Lower lobe of right lung (tissue), 2 donors: ENCODE measurements at places on chromosomes 7 and 10. TPM values are rescaled to one million over a fixed set of nuclear protein-coding genes. Genes with fewer than 3 reads are reported as not detected.

- H3K27me3 ChIP-seq = no peaks in the 10 kb centered on the region
- H3K4me1 ChIP-seq = peaks cover 94% of the 10 kb centered on the region
- DNase-seq = no peak
- no peaks in the 10 kb centered on the region for H3K36me3 ChIP-seq
- no peak overlapping the region for H3K4me3 ChIP-seq
Measured at GRCh38 chr10:79103129-79103528, 34.4 kb downstream of the ZMIZ1 start.

ENTPD1 gene
- 34.5 TPM for total RNA-seq

LRIT1 gene
- total RNA-seq = not detected

GRCh38 chr7:159231017-159231416 is 86.3 kb upstream of the VIPR2 start:
- no peak overlapping the region for H3K4me3 ChIP-seq
- no peak overlapping the region for H3K27ac ChIP-seq
- DNase-seq = no peak
- H3K4me1 ChIP-seq = no peaks in the 10 kb centered on the region

DNA sequence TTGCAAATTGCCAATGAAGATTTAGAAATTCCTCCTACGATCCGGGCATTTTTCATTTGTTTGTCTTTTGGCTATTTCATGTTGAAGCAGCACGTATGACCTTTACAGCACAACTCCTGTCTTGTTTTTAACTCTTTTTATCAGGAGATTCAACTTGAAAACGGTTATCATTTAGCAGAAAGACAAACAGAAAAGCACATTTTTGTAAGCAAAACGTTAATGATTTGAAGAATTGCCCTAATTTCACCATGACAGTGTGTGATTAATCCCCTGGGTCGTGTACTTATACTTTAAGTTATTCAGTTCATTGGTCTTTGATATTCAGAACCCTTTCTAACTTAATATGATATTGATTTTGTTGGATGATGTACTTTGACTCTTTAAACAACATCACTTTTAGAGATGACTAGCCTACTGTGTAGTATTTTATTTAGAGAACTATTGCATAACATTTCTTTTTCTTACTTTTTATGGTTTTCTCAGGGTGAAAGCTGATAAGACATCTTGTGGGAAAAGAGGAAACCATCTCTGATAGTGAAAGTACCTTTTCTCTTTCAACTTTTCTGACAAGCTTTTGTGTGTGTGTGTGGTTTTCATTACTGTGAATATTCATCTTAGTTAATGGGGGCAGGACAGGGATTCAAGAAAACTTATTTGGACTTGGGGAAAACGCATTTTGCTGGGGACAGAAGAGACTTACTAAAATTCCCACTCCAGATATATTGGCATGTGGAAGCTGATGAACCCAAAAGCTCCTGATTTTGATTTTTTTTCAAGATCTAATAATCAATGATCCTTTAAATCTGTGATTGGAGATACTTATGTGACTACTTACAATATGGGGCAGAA is 8.1 kb downstream of the HHEX start:
- H3K27me3 ChIP-seq = peaks cover 21% of the 10 kb centered on the region
- no peak overlapping the region for H3K27ac ChIP-seq

TRPV6 gene
- total RNA-seq = 0.21 TPM

DNA sequence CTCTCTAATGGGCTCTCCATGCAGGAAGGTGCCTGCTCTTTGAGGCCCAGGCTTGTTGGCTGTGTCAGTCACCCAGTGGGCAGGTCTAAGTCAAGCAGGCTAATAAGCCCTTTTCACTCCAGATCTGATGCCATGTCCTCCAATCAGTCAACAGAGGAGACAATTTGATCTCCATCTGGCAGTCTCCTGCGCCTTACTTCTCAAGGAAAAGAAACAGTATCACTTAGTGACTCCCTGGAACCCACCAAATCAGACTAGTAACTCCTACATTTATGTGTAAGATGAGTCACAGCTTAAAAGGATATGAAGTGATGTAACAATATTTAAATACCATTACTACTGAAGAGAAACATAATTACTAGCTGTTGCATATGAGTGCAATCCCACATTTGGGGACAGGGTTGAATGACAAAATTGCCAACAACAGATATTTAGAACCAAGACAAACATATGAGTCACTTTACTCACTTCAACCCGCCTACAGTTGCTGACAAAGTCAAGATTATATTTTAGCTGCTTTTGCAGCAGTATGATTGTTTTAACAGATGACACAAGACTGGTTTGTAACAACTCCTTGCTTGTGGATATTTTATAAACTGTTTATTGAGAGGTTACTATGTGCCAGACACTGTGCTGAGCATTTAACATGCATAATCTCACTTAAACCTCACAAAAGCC is 72.1 kb downstream of the USP6NL start:
- no peak for DNase-seq
- H3K27me3 ChIP-seq = no peaks in the 10 kb centered on the region
- H3K4me3 ChIP-seq = no peak overlapping the region
- H3K4me1 ChIP-seq = no peaks in the 10 kb centered on the region
- no peaks in the 10 kb centered on the region for H3K36me3 ChIP-seq

DNA sequence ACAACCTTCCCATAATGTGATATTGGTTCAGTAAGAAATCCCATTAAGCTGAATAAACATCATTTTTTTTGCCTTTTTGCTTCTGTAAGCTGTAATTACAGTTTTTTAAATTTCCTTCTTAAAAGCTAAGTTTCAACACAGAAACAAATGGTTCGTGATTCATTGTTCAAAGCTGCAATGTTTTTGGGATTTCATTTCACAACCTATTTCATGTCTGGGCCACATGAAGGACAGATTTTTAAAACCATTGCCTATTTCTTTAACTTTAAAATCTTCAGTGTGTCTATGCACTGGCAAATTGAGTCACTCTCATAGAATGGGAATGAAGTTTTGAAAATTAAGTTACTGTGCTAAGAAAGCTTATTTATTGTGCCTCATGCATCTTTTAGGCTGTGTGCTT is 66.9 kb downstream of the TFPI2 start:
- no peaks in the 10 kb centered on the region for H3K36me3 ChIP-seq
- H3K27ac ChIP-seq = no peak overlapping the region
- no peaks in the 10 kb centered on the region for H3K4me1 ChIP-seq
- H3K4me3 ChIP-seq = no peak overlapping the region
- H3K27me3 ChIP-seq = no peaks in the 10 kb centered on the region
- no peak for DNase-seq

NEUROD6 gene
- not detected for total RNA-seq

DNA sequence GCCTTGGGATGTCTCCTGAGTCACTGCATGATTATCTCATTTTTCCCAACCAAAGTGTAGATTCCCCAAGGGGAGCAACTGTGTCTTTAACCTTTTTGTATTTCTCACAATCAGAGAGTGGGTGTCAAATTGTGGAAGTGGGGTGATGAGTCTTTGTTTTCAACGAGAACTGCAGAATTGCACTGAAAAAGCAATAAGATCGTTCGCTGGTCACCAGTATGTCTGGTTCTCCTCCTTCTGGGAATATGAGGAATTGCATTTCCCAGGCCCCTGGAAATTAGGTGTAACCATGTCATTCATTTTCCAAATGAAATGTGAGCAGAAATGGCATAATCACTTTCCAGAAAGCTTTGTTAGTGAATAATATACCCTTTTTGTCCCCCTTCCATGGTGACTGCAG is 326.9 kb downstream of the GPAM start:
- H3K4me1 ChIP-seq = no peaks in the 10 kb centered on the region
- no peak overlapping the region for H3K27ac ChIP-seq
- H3K4me3 ChIP-seq = no peak overlapping the region
- H3K27me3 ChIP-seq = no peaks in the 10 kb centered on the region
- DNase-seq = no peak

GRCh38 chr7:40356312-40356711 is 221.5 kb downstream of the SUGCT start:
- no peaks in the 10 kb centered on the region for H3K27me3 ChIP-seq
- no peak overlapping the region for H3K4me3 ChIP-seq

GRCh38 chr7:92366730-92367129 is 80.6 kb upstream of the GATAD1 start:
- H3K27ac ChIP-seq = no peak overlapping the region
- no peak for DNase-seq
- H3K4me3 ChIP-seq = no peak overlapping the region
- H3K4me1 ChIP-seq = no peaks in the 10 kb centered on the region
- peaks cover 32% of the 10 kb centered on the region for H3K36me3 ChIP-seq
- no peaks in the 10 kb centered on the region for H3K27me3 ChIP-seq

DNA sequence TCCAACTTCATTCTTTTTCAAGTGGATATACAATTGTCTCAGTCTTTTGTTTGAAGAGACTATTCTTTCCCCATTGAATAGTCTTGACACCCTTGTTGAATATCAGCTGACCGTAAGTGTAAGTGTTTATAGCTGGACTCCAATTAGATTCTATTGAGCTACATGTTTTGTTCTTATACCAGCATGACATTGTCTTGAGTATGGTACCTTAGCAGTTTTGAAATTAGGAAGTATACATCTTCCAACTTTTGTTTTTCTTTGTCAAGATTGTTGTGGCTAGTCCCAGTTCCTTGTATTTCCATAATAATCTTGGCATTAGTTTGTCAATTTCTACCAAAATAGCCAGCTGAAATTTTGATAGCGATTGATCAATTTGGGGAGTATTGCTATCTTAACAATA is 56.9 kb downstream of the MYL10 start:
- H3K36me3 ChIP-seq = no peaks in the 10 kb centered on the region
- no peak overlapping the region for H3K4me3 ChIP-seq
- no peaks in the 10 kb centered on the region for H3K4me1 ChIP-seq
- H3K27me3 ChIP-seq = no peaks in the 10 kb centered on the region
- no peak overlapping the region for H3K27ac ChIP-seq

- no peak for DNase-seq
- H3K4me3 ChIP-seq = no peak overlapping the region
- peaks cover 7% of the 10 kb centered on the region for H3K36me3 ChIP-seq
- no peak overlapping the region for H3K27ac ChIP-seq
- H3K4me1 ChIP-seq = peaks cover 43% of the 10 kb centered on the region
- no peaks in the 10 kb centered on the region for H3K27me3 ChIP-seq
Measured at GRCh38 chr7:95430864-95431263, 4.0 kb downstream of the PON2 start.

GRCh38 chr10:11462071-11462470 is 149.4 kb downstream of the USP6NL start:
- no peak overlapping the region for H3K27ac ChIP-seq
- peaks cover 44% of the 10 kb centered on the region for H3K36me3 ChIP-seq
- no peaks in the 10 kb centered on the region for H3K4me1 ChIP-seq
- H3K4me3 ChIP-seq = no peak overlapping the region

DNA sequence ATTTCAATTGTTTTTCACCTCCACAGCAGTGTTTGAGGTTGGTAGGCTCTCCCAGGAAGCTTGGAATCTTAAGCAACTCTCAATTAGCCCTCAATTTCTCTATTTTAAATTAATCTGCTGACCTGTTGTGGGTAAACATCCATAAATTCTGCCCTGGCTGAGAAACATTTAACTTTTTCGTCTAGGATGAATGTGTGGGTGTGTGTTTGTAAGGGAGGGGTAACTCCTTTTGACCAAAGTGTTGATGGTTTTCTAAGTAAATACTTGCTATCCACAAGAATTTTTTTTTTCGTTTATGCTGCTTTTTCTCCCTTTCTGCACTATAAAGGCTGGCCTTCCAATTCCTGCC is 973 bp downstream of the PPP3CB start:
- peak overlapping the region; percentile 80 for H3K4me3 ChIP-seq
- no peaks in the 10 kb centered on the region for H3K27me3 ChIP-seq
- peaks cover 44% of the 10 kb centered on the region for H3K4me1 ChIP-seq

CYP26A1 gene
- total RNA-seq = not detected

DNA sequence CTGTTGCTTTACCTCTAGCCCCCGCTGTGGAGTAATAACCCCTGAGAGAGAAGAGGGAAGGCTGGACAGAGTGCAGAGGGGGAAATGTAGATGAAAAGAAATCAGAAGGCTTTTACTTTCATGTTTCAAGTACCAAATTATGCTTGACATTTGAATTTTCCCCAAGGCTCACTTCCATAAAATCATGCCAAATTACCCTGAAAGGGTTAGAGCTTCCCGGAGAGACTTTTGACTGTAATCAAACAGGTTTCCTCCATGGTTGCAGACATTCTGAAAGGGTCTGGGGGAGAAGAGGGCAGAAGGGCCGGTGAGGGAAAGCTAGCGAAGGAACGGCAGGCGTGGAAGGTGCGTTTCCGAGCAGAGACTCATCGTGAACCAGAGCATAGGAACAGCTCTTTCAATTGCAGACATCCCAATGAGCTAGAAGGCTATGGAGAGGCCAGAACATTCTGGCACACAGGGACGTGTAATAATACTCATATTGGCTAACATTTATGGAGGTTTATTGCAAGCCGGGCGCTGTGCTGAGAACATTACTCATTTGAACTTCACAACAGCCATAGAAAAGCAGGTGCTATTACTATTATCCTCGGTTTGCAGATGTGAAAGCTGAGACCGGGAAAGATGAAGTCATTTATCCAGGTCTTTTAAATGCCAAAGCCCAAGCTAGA is 620.8 kb upstream of the AUTS2 start:
- no peaks in the 10 kb centered on the region for H3K27me3 ChIP-seq
- H3K36me3 ChIP-seq = no peaks in the 10 kb centered on the region
- no peak overlapping the region for H3K27ac ChIP-seq
- no peak overlapping the region for H3K4me3 ChIP-seq
- no peaks in the 10 kb centered on the region for H3K4me1 ChIP-seq

DNA sequence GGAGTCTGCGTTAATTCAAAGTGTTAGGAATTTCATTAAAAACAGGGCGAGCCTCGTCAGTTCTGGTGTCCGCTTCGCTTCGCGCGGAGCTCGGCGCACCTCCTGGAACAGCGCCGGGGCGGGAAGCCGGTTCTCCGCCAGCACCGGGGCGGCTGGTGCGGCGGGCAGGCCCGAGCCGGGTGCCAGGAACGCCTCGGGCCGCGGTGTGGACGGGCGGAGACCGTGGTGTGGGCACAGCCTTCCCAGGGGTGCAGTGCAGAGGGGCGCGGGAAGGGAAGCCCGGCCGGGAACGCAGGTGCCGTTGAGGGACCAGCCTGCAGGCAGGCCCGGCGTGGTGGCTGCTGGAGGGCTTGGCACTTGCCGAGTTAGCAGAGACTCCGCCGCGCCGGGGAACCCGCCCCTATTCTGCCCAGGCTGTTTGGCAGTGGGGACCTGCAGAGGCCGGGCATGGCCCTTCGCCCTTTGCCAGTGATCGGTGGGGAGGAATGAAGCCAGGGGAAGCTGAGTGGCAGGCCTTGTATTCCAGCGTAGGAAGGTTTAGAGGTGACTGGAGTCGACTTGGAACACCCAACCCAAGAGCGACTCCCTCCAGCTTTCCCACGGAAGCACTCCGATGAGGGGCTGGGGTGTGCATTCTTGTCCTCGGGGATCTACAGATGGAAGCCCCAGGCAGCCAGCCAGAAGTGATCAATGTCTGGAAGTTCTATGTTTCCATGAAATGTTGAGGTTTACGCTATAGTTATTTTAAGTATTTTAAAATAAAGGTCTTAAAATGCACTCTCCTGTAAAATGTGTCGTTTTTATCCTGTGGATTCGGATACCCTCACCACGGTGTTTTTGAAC is 945 bp upstream of the RHEB start:
- peak overlapping the region; percentile 75 for H3K4me3 ChIP-seq
- H3K4me1 ChIP-seq = peaks cover 37% of the 10 kb centered on the region
- H3K36me3 ChIP-seq = no peaks in the 10 kb centered on the region
- no peaks in the 10 kb centered on the region for H3K27me3 ChIP-seq
- DNase-seq = peak; percentile 79
- H3K27ac ChIP-seq = peak overlapping the region; percentile 97
